ENCODE measurements at places on chromosomes 7 and 10.

DNA sequence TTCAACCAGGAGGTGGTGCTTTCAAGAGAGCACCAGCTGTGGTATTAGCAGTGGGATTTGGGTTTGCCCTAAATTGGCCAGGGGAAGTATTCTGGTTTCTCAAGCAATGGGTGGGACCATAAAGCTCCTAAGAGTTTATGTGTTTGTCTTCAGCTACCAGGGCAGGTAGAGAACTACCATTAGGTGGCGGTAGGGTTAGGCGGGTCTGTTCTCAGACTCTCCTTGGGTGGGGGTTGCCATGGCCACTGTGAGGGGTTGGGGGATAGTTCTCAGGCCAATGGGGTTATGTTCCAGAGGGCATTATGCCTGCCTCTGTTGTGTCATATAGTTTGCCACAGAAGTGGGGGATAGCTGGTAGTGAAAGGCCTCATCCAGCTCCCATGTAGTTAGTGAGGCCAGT is 47.7 kb upstream of the BICC1 start:
- no peak for DNase-seq

GRCh38 chr10:50286517-50286916 is 35.2 kb upstream of the ASAH2 start:
- no peak for DNase-seq

GRCh38 chr10:72757732-72758131 is 65.8 kb downstream of the MCU start:
- no peak for DNase-seq

DNA sequence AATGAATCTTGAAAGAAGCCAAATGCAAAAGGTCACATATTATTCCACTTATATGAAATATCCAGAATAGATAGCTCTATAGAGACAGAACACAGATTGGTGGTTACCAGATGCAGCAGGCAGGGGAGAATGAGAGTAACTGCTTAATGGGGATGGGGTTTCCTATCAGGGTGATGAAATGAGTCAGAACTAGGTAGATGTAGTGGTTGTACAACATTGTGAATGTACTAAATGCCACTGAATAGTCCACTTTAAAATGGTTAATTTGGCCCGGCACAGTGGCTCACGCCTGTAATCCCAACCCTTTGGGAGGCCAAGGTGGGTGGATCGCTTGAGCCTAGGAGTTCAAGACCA is 9.4 kb upstream of the SLC25A28 start:
- no peak for DNase-seq

DNA sequence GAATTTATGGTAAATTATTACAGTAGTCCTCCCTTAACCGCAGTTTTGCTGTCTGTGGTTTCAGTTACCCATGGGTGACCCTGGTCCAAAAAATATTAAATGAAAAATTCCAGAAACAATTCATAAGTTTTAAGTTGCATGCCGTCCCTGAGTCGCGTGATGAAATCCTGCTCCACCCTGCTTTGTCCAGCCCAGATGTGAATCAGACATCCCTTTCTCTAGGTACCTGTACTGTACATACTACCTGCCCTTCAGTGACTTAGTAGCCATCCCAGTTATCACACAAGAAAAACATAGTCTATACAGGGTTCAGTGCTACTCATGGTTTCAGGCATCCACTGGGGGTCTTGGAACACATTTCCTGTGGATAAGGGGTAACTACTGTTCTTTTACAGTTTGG is 20.5 kb upstream of the RHEB start:
- DNase-seq = no peak

DNA sequence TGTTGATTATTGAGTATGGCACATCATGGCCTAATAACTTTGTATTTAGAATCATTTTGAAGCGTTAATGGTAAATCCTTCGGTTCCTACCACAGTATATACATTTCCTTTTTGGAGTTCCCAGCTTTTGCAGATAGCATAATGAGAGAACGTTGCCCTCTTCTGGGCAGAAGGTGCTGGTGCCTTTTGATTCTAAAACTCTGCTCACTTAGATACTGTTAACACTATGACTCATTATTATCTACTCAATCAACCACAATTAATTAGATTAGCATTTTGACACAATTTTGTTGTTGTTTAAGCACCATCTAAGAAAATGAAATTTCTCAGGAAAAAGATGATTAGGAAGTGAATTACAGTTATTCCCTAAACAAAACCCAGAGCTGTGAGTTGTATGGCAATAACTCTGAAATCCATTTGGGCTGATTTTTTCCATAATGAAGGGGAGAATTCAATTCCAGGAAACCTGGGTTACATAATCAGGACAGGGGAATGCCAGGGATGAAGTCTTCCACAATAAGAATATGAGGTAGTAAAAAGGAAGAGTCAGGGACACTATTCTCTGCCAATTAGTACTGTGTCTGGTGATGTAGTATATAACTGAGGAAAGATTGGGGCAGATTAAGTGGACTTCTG is 11.5 kb upstream of the DLD start:
- no peak for DNase-seq

GRCh38 chr7:51827631-51828030 is 511.0 kb upstream of the COBL start:
- no peak for DNase-seq

GRCh38 chr7:73912223-73912622 is 51.3 kb downstream of the TMEM270 start:
- DNase-seq = no peak

DNA sequence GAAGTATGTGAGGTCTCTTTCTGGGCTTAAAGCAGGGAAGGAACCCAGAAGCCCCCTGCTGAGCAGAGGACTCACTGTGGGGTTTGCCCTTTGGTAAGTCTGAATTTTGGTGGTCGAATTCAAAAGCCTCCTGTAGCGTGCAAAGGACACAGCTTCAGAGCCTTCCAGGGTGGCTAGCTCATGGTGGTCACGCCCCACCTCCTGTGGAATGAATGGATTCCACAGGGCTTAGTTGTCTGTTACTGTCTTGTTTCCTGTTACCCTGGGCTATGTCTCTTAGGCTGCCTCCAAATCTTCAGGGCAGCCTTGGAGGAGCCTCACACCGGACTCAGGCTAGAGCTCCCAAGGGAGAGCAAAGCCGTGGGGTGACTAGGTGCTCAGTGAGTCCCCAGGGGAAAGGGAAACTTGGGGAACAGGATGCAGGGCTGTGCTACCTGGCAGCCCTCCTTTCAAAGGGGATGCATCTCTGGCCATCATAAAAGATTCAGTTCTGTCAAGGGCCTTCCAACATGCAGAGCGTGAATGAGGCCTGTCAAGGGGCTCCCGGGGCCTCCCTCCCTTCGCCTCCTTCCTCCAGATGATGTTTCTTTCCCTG is 211.7 kb downstream of the CCSER2 start:
- DNase-seq = no peak

DNA sequence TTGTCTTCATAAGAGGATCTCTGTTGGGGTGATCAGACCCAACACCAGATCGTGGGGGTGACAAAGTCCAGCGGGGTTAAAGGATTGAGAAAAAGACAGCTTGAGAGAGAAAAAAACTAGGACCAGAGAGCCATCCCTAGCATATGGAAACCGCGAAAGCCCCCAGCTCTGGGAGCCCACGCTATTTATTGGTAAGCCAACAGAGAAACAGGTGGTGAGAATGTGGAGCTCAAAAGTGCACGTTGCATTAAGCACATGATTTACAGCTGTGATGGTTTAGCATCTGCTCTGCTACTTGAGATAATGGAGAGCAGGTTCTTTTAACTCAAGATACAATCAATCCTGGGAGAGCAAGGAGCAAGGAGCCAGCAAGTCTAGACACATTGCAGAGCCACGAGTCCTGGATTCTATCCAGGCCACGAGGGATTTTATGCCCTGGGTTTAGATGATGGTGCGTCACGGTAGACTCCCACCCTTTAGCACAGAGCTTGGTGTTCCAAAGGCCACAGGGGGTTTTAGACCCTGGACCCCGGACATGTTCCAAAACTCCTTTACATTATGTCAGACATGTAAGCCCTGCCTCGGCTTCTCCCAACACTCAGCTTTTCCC is 755.2 kb upstream of the SORCS1 start:
- DNase-seq = no peak

DNA sequence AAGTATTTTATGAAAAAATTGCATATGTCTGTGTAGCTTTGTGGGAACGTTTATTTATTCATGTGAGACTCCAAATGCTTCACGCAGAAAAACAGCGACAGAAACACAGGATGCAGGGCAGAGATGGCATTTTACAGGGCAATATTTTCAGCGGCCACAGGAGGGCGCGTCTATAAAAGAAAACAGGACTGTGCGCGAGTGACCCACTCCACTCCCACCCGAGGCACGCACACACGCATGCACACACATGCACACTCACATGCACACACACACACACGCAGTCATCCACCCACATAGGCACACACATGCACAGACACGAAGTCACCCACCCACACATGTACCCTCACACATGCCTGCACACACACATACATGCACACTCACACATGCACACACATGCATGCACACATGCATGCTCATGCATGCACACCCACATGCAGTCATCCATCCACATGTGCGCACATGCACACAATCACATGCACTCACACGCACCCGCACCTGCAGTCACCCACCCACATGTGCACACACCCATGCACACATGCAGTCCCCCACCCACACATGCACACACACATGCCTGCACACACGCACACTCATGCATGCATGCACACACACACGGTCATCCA is 96.3 kb downstream of the DNAJB6 start:
- no peak for DNase-seq

GRCh38 chr7:42210333-42210732 is 26.7 kb downstream of the GLI3 start:
- DNase-seq = no peak

DNA sequence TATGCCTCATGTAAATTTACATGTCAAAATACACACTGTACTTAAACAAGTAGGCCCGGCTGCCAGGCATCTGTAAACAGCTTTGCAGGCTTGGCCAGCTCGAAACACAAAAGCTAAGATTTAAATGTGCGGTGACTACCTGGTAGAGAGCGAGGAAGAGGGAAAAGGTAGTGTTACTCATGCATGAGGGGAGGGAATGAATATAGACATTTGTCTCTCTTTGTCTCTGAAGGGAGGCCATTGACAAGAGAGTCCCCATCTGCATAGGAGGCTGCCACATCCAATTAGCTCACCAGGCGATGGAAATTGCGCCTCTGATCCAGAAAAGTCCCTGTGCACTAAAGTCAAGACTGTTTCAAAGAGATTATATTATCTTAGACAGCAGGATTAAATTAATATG is 535.8 kb downstream of the PTPRN2 start:
- no peak for DNase-seq
